Common myeloid progenitor, CD34-positive (primary cell): ENCODE measurements at places on chromosomes 16 and 17.

GRCh38 chr17:66727634-66728570, 107.0 kb upstream of the CACNG5 start:
- DNase-seq = peak; percentile 79

DNA sequence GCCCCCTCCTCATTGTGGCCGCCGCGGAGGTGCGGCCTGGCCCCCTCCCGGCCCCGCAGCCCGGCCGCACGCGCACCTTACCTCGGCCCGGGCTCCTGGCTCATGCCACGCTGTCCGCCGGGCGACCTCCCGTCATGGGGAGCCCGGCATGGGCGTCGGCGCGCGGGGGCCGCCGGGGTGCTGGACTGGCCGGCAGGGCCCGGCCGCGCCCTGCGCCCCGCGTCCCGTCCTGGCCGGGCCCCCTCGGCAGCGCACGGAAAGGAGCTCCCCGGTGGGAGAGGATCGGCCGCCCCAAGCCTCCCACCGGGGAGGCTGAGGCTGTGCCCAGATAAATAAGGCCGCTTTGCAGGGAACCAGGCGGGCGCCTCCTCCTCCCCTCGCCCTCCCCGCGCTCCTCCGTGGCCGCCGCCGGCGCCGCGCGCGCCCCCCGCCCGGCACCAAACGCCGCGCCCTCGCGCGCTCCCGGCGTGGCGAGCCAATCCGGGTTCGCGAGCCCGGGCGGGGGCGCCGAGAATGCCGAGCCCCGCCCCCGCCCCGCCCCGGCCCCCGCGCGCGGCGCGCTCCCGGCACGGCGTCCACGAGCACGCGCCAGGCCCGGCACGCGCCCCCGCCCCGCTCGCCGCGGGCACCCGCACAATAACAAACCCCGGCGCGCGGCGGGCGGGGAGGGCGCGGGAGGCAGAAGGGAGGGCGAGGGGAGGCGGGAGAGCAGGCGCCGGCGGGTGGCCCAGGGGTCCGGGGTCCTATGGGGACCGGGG, at the start of gene FBXL16:
Gene FBXL16, minus strand, starts transcription at position 371 of the 758 bp plus-strand sequence. CDS start 8,396 bp downstream, outside the sequence.
- no peak for DNase-seq

GRCh38 chr17:51015145-51015558, 105.5 kb downstream of the SPAG9 start:
- DNase-seq = no peak

DNA sequence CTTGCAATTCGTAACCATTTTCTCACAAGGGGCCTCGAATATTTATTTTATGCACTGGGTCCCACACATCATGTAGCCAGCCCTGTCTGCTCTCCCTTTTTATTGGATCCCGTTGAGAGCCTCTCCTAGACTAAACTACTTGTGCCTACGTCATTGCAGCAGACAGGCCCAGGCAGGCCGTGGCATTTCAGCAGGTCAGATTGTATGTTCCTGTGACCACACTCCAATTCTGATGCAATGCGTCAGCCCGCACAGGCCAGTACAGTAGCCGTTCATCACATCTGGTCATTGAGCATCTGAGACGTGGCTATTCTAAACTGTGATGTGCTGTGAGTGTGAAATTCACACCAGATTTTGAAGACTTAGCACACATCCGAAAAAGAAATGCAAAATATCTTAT, 42.2 kb downstream of the ABAT start:
- no peak for DNase-seq

- no peak for DNase-seq
Observed at GRCh38 chr16:49556249-49556605, 182.6 kb downstream of the C16orf78 start.

DNA sequence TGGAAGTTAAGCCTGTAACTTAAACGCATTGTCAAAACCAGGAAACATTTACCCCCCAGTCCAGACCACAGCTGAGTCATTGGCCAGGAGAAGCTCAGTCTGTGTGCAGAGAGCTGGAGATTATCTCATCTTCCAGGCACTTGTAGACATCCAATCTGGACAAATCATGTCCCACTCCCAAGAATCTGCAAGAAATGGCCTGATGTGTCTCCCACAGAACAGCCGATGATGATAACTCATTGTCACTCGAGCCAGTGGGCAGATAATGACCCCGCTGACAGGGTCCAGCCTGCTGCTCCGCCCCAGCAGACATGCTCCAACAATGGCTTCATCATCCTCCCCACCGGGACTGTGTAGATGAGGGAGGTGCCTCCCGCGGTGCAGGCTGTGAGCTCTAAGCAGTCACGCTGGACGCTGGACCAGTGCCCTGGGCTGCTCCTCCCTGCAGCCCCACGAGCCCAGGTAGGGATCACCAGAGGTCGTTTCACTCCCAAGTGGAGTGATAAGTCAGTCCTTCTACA, 322.5 kb downstream of the C16orf95 start:
- peak; percentile 50 for DNase-seq

DNA sequence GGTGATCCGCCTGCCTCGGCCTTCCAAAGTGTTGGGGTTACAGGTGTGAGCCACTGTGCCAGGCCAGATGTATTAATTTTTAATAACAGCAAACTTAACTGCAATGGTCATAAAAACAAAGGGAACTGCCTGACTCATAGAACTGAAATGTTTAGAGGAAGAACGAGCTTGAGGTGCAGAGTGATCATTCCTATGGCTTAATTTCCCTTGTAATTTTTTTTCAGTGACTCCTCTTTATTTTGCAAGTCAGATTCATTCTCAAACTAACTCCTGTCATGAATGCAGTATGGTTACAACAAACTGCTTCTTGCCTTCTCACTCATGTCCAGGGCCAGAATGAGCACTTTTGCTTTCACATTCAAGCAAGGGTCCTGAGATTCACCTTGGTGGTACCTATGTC, 231.3 kb downstream of the HAPSTR1 start:
- no peak for DNase-seq

DNA sequence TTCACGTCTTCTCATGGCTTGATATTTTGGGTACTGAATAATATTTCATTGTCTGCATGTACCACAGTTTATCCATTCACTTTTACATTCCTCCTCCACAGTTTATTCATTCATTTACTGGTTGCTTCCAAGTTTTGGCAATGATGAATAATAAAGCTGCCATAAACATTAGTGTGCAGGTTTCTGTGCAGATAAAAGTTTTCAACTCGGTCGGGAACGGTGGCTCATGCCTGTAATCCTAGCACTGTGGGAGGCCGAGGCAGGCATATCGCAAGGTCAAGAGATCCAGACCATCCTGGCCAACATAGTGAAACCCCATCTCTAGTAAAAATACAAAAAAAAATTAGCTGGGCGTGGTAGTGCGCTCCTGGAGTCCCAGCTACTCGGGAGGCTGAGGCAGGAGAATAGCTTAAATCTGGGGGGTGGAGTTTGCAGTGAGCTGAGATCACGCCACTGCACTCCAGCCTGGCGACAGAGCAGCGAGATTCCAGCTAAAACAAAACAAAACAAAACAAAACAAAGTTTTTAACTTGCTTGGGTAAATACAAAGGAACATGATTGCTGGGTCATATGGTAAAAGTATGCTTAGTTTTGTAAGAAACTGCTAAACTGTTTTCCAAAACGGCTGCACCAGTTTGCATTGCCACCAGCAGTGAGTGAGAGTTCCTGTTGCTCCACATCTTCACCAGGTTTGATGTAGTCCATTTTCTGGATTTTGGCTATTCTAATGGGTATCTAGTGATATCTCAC, 89.5 kb downstream of the WWP2 start:
- no peak for DNase-seq

- no peak for DNase-seq
Observed at GRCh38 chr16:87201052-87201451, 116.1 kb downstream of the C16orf95 start.

DNA sequence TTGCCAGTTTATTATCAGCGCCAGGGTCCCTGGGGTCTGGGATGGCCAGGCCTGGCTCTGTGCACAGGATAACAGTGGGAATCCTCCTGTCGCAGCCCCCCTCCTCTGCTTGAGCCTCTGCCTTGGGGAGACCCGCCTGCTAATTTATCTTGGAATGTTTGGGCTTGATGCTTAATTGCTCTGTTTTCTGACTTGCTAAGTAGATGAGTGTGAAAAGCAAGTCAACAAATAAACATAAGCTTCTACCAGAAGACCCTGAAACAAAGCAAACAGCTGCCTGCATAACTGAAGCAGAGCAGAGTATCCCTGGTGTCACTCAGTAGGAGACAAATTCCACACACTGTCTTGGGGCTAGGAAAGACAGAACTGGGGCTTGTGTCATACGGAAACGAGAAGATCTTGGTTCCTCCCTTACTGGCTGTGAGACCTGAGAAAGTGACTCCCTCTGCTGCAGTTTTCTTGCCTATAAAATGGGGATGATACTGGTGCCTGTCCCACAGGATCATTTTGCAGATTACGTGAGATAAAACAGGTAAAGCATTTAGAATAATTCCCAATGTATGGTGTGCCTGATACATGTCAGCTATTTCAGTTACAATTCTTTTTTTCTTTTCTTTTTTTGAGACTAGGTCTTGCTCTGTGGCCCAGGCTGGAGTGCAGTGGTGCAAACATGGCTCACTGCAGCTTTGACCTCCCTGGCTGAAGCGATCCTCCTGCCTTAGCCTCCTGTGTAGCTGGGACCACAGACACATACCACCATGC, 44.8 kb upstream of the IRX3 start:
- DNase-seq = no peak

DNA sequence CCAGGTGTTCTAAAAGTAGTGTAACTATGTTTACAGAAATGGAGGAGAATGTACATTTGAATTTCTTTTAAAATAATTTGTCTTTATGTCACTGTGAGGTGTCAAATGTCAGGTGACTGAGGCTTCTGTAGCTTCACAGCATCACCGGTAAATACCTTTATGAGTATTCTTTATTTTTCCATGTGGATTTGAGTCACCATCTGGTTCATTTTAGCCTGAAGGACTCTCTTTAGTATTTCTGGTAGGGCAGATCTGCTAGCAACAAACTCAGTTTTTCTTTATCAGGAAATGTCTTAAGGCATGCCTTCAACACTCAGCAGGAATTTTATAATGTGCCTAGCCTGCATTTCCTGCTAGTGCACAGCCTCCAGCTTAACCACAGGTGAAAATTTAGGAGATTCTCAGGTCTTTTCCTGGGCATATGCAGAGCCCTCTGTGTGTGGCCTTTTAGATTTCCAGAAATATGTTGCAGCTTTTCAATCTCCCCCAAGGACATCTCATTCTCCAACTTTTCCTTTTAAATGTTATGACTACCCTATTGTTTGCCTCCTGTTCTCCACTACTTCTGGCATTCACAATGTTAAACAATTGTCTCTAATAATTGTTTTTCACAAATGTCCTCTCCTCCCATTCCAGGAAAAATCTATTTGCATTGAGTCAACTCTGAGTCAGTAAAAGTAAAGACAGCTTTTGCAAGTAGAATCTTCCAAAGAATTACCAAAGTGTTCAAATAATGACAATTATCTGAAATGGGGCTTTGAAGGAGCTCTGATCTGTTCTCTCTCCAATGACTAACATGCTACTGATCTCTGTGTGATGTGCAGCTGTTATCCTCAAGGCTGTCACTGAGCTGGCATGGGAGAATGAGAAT, 239.4 kb upstream of the CPHXL start:
- DNase-seq = no peak

GRCh38 chr16:79402356-79402755, 198.2 kb downstream of the MAF start:
- DNase-seq = no peak

GRCh38 chr17:31058976-31059375, 35.8 kb upstream of the NF1 start:
- DNase-seq = peak; percentile 86

- no peak for DNase-seq
Observed at GRCh38 chr16:61921373-61921772, 114.9 kb downstream of the CDH8 start.

DNA sequence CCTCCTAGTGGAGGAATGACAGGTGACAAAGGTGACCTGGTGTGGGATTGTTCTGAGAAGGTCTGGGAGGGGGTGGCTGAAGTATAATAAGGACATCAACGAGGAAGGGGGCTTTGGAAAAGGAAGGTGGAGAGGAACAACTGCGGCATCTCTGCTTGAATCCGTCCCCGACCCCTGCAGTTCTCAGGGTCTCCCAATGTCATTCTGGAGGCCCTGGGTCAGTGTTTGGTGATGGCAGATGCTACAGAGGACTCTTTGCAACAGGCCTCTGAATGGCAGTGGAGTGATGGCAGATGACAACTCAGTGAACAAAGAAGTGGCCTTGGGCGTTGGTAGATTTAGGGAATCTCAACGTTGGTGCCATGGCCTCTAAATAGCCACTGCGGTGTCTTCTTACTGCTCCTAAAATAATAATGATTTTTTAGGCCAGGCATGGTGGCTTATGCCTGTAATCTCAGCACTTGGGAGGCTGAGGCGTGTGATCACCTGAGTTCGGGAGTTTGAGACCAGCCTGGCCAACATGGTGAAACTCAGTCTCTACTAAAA, 1.3 kb downstream of the ENGASE start:
- DNase-seq = no peak

DNA sequence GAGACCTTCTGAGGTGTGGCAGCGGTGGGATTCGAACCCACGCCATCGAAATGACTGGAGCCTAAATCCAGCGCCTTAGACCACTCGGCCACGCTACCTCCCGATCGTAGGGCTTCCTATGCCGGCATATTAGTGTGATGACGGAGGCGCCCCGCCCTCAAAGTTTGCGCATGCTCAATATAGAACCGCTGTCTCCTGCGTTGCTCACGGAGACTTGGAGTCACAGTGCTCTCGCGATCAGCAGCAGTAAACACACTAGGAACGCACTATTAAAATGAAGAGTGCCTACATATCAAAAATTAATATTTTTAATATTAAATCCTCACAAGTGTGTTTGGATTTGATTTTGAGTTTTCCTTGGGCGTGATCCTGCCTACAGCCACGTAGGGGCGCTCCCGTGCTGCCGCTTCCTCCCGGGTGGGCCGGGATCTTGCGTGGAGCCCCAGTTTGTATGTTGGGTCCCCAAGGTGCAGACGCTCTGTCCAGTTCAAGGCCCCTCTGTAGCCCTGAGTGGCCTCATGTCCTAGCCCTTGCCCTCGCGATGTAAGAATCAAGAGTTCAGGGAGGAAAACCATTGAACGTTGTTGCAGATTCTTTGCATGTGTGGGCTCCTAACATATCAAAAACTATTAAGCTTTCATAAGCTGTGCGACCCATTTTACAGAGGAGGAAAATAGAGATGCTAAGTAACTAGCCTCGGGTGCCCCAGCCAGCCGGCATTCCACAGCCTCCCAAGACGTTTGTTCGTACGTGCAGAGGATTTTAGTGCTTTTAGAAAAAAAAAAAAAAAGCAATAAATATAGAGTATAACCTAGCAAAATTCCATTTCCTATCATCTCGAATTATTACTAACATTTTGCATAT, 10.2 kb upstream of the EEF2K start:
- peak; percentile 94 for DNase-seq

DNA sequence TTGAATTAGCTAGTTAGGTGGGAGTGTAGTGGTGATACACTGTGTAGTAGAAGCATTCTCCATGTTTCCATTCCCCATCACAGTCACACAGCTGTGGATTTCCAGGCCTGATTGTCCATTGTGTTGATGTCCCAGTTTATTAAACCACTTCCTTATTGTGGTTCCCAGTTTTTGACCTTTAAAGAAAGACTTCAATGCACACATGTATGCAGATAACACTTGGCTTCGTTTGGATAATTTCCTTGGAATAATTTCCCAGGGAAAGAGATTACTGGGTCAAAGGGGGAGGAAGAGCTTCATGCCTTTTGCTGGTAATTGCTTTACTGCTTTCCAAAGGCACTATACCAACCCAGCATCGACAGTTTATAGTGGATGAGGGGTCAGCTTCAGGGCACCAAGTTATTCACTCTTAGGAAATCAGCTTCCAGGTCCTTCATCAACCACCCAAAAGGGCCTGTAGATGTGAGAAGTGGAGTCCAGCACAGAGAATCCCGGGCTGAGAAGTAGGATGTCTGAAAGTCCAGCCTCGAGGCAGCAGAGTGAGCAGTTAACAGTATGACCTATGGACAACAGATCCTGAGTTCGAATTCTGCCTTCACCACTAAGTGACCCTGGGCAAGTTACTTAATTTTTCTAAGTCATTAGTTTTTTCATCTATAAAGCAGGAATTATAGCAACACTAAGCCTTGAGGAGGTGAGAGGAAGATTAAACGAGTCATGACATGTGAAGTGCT, 31.3 kb upstream of the TNS4 start:
- no peak for DNase-seq
